ENCODE measurements at places on chromosomes 6 and 20. TPM values are rescaled to one million over a fixed set of nuclear protein-coding genes. Genes with fewer than 3 reads are reported as not detected.
A peak's percentile ranks its signal among the peaks of the same experiment; 100 is the strongest.

DNA sequence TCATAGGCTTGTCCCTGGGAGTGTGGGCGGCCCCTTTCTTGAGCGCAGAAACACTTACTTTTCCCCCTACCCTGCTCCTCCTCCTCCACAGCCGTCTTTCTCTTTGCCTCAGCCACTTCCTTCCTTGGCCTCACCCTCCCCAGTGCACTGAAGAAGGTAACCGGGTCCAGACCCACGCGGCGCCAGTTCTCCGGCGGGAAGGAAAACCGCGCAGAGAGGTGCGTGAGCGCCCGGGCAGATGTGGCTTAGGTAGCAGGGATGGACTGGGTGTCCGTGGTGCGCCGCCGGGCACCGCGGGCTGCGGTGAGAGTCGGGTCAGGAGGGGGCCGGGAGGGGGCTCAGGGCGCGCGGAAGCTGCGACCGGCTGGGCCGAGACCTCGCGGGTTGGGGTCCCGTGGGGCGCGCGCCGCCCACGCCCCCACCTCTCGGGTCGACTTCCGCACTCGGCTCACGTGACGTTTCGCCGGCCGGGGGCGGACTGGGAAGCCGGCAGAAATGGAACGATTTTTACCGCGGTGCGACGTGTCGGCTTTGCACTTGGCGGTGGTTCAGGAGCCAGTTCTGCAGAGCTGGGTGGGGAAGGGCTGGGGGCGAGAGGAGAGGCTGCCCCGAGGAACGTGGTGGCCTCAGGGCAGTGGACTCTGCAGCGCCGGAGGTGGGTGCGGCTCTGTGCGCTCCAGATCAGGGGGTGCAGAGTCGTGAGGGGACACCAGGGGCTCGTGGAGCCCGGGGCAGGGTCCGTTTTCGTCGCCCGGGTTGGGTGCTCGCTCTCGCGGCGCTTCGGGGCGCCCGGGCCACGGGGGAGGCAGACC lies at the start of gene ABRACL:
Gene ABRACL, plus strand, starts transcription at position 88 of the 812 bp plus-strand sequence. CDS start 5,416 bp downstream, outside the sequence.
- peak; percentile 48 for DNase-seq

DNA sequence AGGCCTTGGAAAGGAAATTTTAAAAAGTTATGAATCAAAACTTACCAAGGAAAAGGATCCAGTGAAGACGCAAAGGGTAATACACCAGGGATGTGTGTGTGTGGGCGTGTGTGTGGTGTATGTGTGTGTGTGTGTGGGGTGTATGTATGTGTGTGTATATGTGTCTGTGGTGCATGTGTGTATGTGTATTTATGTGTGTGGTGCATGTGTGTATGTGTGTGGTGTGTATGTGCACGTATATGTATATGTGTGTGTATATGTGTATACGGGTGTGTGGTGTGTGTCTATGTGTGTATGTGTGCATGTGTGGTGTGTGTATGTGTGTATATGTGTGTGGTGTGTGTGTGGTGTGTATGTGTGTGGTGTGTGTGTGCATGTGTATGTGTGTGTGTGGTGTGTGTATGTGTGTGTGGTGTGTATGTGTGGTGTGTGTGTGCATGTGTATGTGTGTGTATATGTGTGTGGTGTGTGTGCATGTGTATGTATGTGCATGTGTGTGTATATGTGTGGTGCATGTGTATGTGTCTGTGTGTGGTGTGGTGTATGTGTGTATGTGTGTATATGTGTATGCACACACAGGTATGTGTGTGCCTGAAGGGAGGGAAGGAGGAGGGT lies 176.1 kb upstream of the SUPT3H start:
- no peak for DNase-seq

DNA sequence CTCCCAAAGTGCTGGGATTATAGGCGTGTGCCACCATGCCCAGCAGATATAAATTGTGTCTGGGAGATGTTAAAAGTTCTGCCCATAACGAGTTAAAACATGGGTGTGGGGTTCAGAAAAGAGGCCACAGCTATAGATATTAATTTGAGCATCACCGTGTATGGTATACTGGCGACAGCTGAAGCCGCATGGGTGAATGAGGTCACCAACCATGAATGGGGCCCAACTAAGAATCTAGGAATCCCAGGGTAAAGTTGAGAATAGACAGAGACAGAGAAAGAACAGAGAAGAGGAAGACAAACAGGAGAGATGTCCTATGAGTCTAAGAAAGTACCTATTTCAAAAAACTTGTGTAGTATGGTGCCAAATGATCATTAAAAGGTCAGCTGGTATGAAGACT lies 50.9 kb downstream of the ILRUN start:
- no peak for DNase-seq

DNA sequence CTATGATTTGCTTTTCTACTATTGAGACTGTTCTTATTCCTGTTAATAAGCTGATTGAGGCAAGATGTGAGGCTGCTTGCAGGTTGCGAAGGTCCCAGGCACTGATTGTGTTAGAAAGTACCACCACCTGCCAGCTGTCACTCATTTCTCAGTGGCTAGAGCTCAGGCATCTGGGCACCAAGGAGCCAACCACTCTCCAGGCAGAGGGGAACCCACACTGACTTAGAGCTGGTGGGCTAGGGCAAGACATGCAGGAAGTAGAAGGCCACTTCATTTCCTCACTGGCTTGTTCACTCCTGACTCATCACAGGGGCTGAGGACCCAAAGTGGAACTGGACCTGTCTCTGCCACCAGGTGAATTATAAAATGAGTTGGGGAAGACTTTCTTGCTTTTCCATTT lies 7.8 kb upstream of the DLL1 start:
- no peak for DNase-seq

The OGFRL1 gene
- 14.3 TPM for polyA plus RNA-seq

- DNase-seq: no peak
Measured at GRCh38 chr6:9272671-9273070, 837.3 kb upstream of the SLC35B3 start.

- no peak for DNase-seq
Measured at GRCh38 chr6:146032387-146032786, 3.5 kb downstream of the GRM1 start.

The OR2H1 gene
- not detected for polyA plus RNA-seq

The ZBP1 gene
- polyA plus RNA-seq: 0.08 TPM

The GPR6 gene
- not detected for polyA plus RNA-seq

The PTCRA gene
- 0.84 TPM for polyA plus RNA-seq

- no peak for DNase-seq
Measured at GRCh38 chr6:84674395-84674794, 90.0 kb downstream of the TBX18 start.

- peak; percentile 52 for DNase-seq
Measured at GRCh38 chr6:132365281-132365907, 35.9 kb downstream of the MOXD1 start.

DNA sequence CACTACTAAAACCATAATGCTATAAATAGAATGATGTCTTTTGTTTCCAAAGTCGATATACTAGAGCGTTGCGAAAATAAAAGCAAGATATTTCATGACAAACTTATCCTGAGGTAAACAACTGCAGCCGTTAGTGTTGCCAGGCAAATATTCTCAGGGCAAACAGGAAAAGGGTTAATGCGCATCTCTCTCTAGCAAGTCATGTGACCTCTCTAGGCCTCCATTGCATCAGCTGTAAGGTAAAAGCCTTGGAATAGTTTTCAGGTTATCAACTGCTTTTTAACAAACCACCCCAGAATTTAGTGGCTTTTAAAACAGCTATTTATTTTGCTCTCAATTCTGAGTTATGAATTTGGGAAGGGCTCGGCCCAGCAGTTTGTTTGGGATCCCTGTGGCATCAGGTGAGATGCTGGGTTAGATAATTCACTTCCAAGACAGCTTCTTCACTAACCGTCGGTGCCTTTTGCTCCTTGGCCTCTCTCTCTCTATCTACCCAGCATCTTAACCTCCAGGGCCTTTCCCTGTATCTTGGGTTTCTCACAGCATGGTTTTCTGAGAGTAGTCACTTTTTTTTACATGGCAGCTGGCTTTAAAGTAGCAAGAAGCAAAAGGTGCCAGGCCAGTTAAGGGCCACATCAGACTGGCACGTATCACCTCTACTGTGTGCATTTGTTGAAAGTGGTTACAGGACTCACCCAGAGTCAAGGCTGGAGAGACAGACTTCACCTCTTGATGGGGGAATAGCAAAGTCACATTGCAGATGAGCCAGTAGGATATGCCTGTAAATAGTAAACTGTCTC lies 39.2 kb upstream of the LTV1 start:
- no peak for DNase-seq

DNA sequence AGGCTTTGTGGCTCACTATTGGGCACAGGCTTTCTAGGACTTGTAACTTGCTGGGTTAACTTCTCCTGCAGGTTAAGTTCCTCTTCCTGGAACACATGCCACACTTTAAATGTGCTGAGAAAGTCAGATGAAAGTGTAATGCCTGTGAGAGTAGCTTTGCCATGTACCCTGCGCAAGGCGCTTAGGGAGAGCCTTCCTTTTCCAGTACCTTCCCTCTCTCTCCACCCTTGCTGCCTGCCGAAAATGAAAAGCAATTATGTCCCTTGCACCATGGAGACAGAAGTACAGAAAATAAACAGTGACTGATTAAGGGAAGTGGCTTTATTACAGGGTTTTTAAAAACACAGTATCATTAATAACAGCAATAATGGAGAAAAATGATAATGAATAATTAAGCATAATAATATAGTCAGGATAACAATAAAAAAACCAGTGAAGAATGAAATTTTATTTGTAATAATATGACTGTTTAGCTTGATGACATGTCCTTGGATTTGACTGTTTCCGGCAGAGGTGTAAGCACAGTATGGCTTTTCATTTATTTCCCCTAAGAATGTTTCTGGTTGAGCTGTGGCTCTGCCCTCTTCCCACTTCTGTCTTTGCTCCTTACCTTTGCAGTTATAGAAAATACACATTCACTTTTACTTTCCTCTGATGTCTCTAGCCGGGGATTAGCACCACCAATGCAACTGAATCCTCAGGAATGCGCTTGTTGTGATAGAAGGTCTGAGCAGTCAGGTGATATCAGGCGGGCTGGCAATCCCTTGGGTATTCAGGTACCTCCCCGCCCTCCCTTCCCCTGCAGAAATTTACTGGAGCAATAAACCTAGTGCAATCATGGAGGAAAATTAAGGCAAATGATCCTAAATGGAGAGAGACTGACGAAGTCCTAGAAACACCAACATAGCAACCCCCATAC lies 472.3 kb upstream of the CITED2 start:
- no peak for DNase-seq

- DNase-seq: no peak
Measured at GRCh38 chr6:79466207-79466834, 70.9 kb downstream of the LCA5 start.

The TTLL9 gene
- 1.9 TPM for polyA plus RNA-seq

GRCh38 chr20:10747019-10747418 lies 73.2 kb upstream of the JAG1 start:
- DNase-seq: no peak

The MCCD1 gene
- polyA plus RNA-seq: not detected

The RBPJL gene
- polyA plus RNA-seq: not detected

DNA sequence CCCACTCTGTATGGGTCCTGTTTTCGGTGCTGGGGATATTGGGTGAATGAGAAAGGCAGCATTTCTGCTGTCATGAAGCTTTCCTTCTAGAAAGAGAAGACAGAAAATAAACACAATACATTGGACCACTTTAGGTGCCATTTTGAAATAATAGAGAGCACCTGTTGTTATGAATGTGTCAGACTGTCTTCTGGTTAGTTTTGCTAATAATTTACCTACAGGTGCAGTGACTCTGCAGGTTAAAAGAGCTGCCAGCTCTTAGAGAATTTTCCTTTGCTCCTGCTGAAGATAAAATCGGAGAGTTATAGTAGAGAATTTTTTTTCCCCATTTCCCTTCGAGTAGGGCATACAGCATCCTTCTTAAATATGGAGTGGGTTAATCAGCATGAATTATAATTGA lies 21.9 kb upstream of the GCLC start:
- DNase-seq: no peak

The MROH8 gene
- polyA plus RNA-seq: 4.5 TPM

- no peak for DNase-seq
Measured at GRCh38 chr6:105263685-105264610, 84.1 kb upstream of the POPDC3 start.

The PSORS1C2 gene
- polyA plus RNA-seq: not detected

- DNase-seq: no peak
Measured at GRCh38 chr6:5091210-5092069, 6.3 kb downstream of the PPP1R3G start.

- DNase-seq: no peak
Measured at GRCh38 chr20:49214571-49214970, 4.6 kb upstream of the DDX27 start.

- no peak for DNase-seq
Measured at GRCh38 chr20:13139459-13140150, 81.5 kb upstream of the ISM1 start.

The LY6G5C gene
- 5.0 TPM for polyA plus RNA-seq

The DYNLT1 gene
- polyA plus RNA-seq: 169 TPM

DNA sequence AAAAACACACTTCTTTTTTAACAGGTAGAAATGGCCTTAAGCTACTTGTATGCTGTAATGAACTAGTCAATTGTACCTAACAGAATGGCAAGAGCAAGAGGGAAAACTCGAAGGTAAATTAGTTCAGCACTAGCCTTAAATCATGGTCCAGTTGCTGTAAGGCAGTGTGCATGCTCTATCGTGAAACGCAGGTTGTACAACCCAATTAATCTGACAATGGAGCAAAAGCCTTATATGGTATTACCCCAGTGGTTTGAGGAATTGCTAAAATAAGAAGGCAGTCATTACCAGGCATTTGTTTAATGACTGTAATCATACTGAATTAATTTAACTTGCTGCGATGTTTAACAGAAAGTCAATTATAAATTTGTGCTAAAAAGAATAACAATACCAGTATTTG lies 69.3 kb upstream of the SOX4 start:
- no peak for DNase-seq

GRCh38 chr20:408843-409696 lies 971 bp downstream of the RBCK1 start:
- DNase-seq: no peak

DNA sequence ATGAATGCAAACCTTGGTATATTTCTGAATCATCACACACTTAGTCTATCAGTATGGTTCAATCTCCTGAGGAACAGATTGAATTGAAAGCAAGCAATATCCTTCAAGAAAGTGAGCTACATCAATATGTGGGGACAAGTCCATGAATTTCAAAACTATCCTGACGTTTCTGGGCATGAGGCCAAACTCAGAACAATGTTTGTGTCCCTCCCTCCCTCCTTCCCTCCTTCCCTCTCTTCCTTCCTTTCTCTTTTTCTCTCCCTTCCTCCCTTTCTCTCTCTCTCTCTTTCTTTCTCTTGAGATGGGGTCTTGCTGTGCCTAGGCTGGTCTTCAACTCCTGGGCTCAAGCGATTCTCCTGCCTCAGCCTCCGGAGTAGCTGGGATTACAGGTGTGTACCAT lies 27.9 kb upstream of the SYNCRIP start:
- no peak for DNase-seq

The CHRNA4 gene
- 0.24 TPM for polyA plus RNA-seq

Data from right lung (tissue), 10 donors.